ENCODE measurements at places on chromosomes 5 and 9.

- no peak for DNase-seq
Observed at GRCh38 chr5:149748471-149749094, 18.5 kb downstream of the PPARGC1B start.

GRCh38 chr5:149745212-149745942 is 15.3 kb downstream of the PPARGC1B start:
- DNase-seq, result no peak

- no peak for DNase-seq
Observed at GRCh38 chr5:118314931-118315330, 673.4 kb downstream of the DTWD2 start.

DNA sequence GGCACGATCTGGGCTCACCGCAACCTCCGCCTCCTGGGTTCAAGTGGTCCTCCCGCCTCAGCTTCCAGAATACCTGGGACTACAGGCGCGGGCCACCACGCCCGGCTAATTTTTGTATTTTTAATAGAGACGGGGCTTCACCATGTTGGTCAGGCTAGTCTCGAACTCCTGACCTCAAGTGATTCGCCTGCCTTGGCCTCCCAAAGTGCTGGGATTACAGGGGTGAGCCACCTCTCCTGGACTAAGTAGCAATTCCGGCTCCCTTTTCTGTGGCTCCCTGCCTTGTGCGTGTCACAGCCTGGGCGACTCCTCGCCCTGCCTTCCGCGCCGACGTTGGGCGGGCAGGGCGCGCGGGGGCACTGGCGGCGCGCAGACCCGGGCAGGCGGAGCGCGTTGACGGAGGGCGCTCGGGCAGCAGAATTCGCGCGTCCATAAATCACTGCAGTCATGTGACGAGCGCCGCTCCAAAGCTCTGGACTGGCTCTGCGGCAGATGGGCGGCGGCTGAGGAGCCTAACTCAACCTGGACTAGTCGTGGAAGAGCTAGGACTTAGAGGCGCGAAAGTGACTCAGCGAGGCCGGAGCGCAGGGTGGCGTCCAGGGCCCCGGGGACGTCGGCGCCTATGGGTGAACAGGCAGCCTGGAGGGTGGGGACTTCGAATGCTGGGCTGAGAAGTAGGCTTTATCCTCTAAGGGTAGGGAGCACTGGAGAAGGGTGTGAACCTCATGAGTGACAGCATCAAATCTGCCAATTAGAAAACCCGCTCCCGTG is 1.4 kb upstream of the CIZ1 start:
- DNase-seq, result peak; percentile 33

GRCh38 chr5:56800186-56800585 is 15.2 kb upstream of the MAP3K1 start:
- no peak for DNase-seq

DNA sequence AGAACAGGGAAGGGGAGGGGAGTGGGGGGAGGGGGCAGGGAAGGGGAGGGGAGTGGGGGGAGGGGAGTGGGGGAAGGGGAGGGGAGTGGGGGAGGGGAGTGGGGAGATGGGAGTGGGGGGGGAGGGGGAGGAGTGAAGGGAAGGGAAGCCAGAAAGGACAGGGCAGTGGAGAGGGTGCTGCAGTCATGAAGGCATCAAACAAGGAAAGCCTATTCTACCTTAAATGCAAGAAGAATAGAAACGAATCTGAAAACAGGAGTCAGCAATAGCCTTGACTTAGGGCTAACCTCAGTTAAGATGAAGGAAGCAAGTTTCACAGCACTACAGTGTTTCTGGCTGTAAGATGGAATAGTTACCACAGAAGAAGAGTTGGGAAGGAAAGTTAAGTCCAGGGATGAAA is 59.5 kb downstream of the CAMSAP1 start:
- no peak for DNase-seq

- no peak for DNase-seq
Observed at GRCh38 chr5:94250985-94251384, 367.4 kb downstream of the KIAA0825 start.
